ENCODE measurements at places on chromosomes 3 and 15. TPM values are rescaled to one million over a fixed set of nuclear protein-coding genes. Genes with fewer than 3 reads are reported as not detected.

The VIPR1 gene
- total RNA-seq: not detected

The NUDT16 gene
- 9.2 TPM for total RNA-seq

The ZNF501 gene
- total RNA-seq: 3.8 TPM

The IGF2BP2 gene
- 27.6 TPM for total RNA-seq

The IQCF5 gene
- not detected for total RNA-seq

- no peak for DNase-seq
Measured at GRCh38 chr15:50377867-50378751, 23.1 kb upstream of the GABPB1 start.

DNA sequence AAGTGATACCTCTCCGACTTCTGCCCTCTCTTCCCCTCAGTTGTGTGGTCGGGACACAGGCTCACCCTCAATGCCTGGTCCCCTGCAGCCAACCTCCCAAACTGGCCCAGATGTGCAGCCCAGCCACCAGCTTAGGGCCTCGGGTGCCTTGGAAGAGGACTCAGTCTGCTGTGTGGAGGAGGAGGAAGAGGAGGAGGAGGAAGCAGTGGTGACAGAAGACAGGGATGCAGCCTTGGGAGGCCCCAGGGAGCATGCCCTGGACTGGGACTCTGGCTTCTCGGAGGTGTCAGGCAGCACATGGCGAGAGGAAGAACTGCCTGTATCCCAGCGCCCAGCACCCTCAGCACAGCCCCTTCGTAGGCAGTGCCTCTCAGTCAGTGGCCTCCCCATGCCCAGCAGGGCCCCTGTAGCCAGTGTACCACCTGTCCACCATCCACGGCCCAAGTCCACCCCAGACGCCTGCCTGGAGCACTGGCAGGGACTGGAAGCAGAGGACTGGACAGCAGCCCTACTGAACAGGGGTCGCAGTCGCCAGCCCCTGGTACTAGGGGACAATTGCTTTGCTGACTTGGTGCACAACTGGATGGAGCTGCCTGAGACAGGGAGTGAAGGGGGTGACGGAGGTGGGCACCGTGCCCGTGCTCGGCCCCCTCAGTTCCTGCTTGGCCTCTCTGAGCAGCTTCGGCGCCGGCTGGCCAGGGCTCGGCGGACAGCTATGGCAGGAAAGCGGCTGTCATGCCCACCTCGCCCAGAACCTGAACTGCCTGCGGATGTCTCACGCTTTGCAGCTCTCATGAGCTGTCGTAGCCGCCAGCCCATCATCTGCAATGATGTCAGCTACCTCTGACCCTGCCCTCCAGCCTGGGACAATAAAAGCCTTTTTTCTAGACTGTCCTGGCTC, 1.3 kb downstream of the INKA1 start:
- no peak for DNase-seq

DNA sequence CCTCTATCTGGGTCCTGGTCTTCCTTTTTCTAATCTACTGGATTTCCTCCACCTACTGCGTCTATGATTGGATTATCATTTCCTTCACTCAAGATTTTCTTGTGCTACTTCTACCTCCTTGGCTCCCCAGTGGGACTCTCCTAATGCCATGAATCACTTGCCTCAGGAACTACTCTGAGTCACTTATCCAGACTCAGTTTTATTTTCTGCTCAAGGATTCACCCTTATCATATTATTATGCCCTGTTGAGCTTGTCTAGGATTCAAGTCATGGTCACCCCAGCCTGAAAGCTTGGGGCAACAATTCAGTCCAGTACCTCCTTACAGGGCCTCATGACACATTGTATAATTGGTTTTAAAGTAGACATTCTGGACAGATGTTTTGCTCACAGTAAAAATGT, 968.1 kb downstream of the ROBO1 start:
- no peak for DNase-seq

DNA sequence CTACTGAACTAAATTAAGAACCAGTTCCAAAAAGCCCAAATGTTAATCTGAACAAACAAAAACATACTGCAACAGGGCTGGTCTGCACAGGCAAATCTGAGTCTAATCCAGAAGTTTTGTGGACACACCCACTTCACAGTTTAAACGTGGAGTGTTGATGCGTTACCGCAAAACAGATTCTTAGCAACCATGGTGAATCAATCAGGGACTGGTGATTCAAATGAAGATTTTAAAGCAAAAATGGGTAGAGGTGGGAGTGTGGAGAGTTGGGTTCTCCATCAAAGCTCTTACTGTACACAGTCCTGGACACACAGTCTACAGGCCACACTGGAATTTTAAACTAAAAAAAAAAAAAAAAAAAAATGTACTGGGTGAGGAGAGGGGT, 5.2 kb downstream of the ANXA2 start:
- no peak for DNase-seq

GRCh38 chr3:120601554-120601953, 5.4 kb downstream of the NDUFB4 start:
- no peak for DNase-seq

DNA sequence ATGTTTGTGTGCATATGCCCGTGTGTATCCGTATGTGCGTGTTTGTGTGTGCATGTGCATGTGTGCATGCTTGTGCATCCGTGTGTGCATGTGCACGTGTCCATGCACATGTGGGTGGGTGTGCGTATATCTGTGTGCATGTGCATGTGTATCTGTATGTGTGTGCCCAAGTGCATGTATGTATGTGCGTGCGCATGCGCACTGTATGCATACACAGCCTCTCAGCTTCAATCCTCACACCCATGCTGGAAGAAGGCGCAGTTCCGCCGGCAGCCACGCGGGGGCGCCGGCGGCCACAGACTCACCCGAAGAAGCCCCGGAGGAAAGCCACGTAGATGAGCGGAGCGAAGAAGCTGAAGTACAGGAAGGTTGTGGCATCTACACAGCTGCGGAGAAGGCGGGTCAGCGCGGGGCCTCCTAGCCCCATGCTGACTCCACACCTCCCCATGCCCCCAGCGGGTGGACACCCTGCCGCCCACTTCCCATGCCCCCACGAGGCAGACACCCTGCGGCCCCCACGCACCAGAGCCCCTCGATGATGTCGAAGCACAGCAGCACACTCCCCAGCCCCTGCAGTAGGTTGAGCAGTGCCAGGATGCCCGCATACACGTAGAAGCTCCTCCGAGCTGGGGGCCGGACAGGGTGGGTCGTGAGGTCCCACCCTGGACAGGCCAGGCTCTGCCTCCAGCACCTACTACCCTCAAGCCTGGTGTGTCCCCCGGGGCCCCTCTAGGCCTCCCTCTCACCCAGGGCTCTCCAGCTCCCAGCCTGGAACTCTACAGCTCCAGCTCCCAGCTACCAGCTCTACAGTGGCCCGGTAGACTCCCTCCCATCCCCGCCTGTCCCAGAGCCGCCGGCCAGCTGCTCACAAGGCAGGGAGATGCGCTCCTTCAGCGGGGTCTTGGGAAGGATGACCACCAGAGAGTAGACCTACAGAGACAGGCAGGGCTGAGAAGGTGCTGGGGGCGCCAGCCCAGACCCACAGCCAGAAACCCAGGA, 15.4 kb downstream of the TPRA1 start:
- peak; percentile 86 for DNase-seq

GRCh38 chr3:35908366-35909232, 269.3 kb downstream of the ARPP21 start:
- peak; percentile 32 for DNase-seq
